ENCODE measurements at places on chromosomes 5 and 9.

DNA sequence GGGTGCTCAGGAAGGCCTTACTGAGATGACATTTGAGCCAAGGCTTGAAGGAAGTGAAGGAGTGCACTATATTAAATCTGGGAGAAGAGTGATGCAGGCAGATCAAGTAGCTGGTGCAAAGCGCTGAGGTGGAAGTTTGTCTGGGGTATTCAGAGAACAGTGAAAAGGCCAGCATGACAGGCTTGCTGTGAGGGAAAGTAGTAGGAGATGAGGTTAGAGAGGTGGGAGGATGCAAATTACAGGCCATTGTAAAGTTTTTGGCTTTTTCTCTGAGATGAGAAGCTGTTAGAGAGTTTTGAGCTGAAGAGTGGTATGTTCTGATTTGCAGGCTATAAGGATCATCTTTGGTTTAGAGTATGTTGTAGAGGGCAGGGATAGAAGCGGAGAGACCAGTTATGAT, 80.8 kb upstream of the GRHPR start:
- no peak for DNase-seq

DNA sequence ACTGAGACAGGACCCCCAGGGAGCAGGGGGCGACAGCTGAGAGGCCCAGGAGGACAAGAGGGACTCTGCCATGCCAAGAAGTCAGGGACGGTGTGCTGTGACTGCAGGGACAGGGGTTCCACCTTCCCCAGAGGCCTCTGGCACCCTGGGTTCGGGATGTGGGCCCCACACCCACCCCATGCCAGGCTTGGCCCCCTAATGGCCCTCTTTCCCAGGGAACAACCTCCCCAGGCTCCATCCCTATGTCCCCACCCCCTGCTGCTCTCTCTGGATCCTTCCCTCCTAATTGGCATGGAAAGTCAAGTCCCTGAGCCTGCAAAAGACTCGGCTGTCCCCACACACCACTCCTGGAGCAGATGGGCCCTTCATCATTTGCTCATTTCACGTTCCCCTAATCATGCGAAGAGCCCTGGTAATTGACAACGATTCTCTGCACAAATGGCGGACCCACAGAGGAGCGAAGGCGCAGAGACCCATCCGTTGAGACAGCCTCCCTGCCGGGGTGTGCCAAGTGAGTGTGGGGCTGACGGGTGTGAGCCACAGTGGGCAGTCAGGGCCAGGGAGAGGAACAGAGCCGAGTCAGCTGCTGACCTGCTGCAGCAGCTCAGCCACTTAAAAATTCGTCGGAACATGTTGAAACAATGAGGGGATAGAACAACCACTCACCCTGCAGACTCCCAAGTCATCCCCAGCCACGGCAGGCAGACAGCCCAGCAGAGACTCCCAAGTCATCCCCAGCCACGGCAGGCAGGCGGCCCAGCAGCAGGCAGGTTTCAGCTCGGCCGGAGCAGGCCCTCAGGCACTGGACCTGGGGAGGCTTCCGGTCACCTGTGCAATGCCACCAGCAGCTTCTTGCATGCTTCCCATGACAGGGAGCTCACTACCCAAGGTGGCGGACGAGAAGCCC, 109.0 kb downstream of the VAV2 start:
- DNase-seq, result no peak

DNA sequence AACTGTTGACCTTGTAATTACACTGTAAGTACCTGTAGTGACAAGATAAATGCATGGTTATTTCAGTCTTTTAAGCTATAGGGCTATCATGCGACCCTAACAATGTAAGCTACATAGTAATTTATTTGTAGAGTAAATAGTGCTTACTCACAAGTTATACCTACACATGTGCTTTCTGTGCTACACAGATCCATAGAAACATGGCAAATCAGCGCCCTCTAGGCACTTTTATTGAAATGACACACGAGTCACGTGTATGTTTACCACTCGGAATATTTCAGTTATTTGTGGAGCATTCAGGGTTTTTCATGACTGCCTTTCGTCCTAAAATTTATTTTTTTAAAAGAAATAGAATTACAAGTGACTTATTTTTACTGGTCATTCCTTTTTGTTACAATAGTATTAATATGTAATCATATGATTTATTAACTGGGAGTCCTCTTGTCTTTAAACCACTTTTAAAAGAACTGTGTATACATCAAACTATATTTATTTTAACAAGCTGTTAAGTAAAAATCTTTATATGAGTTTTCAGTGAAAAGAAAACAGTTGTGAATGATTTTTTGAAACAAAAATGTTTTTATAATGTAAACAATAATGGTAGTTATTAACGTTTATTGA, 1242.3 kb upstream of the WWC1 start:
- DNase-seq, result peak; percentile 56

- no peak for DNase-seq
Observed at GRCh38 chr5:162456086-162456485, 388.5 kb downstream of the GABRG2 start.

- peak; percentile 11 for DNase-seq
Observed at GRCh38 chr5:164296603-164297080, 791.2 kb downstream of the MAT2B start.

DNA sequence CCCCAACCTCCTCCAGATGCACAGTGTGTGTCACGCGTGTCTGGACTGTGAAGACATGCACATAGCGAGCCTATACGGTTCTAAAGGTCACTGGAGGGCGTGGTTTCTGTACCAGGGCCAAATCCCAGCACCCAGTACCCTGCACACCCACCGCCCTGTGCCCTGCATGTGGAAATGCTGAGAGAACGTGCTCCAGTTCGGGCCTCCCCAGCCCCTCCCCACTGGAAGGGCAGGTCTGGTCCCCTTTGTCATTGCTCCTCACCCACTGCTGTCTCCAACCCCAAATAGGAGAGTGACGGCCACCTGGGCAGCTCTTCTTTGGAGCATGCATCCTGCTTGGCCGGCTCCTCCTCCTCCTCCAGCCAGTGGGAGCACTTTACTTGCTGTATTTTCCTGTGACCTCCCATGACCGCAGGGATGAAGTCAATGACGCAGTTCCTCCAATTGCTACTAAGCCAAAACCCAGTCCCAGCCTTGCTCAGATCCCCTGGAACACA, 116.7 kb downstream of the WNK2 start:
- DNase-seq, result no peak

DNA sequence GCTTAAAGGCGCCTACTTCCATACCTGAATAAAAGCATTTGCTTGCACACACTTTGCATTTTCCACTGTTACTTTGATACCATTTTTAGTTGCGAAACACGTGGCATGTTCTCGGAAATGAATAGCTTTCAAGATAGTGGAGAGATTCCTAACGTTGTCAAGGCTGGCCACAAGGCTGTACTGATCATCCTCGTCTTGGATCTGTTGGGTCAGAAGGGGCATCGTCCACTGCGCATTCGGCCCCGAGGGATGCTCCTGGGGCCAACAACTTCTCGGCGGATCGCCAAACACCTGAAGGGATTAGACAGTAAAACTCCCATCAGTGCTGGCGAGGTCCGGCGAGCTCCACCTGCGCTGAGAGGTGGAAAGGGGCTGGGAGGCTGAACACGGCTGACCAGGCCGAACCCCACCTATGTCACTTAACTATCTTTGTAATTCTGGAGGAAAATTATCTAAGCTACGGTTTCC, 599 bp downstream of the RAD1 start:
- DNase-seq, result peak; percentile 76

- DNase-seq, result no peak
Observed at GRCh38 chr9:13929013-13929412, 384.9 kb downstream of the NFIB start.

- peak; percentile 12 for DNase-seq
Observed at GRCh38 chr9:95433096-95433819, 83.5 kb downstream of the PTCH1 start.

DNA sequence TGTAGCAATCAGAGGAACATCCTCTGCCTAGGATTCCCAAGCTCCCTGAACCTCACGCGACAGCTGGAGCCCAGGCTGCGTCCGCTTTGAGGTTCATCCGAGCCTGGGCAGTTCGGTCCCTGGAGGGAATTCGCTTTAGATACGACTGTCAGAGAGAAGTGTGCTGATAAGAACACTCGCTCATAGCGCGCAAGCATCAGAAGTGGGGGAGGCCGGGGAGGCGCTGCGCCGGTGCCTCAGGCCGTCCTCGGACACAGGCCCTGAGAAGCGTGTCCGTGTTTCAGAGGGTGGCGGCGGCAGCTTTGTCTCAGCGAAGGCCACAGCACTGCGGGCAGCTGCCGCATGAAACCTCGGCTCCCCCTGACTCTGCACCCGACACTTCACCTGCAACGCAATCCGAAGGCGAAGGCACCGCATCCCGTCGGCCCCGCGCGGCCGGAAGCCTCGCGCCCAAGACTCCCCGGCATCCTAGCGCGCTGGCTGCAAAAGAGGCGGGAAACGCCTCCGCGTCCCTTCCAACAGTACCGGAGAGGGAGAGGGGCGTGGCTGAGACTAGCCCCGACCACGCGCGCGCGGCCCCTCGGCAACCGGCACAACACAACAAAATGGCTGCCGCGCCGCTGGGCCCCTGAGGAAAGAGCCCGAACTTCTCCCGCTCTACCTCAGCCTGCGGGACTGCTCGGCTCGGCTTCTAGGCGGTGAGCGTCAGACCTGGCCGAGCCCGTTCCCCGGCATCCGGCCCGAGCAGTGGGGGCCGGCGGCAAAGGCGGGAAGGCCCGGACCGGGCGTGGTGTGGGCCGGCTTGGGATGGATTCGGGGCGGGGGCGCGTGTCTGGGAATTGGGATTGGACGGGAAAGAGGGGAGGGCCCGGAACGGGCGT, at the start of gene CNTRL:
CNTRL (plus strand) TSS at position 586 of the 881 bp plus-strand sequence. CDS start 13,372 bp downstream, outside the sequence.
- DNase-seq, result peak; percentile 89

- no peak for DNase-seq
Observed at GRCh38 chr5:135715267-135716055, 119.0 kb upstream of the SLC25A48 start.

DNA sequence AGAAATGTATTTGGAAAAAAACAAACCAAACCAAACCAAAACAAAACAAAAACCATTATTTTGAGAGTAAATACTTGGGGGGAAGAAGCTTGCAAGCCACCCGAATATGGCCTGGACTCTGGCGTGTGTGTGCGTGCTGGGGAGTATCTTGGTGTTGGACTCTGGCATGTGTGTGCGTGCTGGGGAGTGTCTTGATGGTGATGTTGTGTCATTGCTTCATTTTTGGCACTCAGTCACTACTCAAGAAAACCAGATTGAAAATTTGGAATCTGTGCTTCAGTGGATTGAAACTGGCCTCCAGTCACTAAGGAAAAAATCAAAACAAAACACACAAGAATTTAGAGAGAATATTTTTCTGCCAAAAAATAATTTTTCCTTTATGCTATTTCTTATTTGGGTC, 76.1 kb downstream of the ARRDC3 start:
- DNase-seq, result no peak

DNA sequence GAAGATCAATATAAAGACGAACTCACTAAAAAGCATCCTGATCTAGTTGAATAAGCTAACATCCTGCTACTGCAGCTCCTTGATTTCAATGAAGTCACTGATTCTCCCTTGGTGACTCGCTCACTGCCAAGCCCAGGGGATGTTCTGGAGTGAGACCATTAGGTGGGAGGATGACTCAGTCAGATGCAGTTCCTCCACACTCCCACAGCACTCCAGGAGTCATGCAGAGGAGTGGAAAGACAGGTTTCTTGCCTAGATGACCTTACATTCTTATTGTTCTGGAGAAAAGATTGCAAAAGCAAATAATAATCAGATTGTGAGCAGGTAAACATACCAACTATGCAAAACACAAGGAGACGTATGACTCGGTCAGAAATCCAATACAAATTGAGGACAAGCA, 15.3 kb downstream of the GCNT4 start:
- peak; percentile 81 for DNase-seq

DNA sequence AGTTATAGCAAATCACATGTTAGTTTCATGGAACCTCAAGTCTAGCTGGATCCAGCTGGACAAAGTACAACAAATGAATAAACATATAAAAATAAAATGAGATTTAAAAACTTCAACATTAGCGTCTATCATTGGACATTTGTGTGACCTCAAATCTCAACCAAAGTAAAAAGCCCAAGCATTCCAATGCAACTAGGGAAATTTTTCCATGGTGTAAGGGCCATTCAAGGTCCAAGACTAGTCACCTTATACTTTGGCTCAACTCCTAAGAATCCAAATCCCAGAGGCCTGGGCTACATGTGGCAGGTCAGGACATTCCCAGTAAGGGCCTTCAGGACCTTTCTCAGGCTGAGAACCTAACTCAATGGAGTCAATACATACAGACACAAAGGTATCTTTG, 137.4 kb upstream of the DMAC1 start:
- DNase-seq, result no peak

GRCh38 chr5:76419597-76420298, 16.7 kb downstream of the IQGAP2 start:
- no peak for DNase-seq

DNA sequence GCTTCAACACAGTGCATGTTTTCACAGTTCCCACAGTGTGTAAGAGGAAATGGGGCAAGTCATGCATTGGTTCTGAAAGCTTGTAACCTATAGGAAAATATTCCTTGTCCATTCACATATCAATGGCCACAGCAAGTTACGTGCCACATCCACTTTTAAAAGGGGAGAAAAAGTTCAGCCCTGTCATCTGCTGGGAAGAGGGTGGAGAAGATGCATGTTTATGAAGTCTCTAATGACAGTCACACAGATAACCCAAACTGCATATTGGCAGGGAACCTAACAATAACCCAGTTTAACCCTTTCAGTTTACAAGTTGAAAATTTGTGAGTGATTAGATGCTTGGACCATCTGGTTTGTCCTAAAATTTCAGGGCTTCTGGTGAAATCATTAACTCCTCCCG, 159.3 kb downstream of the MTRR start:
- DNase-seq, result no peak

- no peak for DNase-seq
Observed at GRCh38 chr9:89710697-89711096, 105.9 kb downstream of the GADD45G start.

DNA sequence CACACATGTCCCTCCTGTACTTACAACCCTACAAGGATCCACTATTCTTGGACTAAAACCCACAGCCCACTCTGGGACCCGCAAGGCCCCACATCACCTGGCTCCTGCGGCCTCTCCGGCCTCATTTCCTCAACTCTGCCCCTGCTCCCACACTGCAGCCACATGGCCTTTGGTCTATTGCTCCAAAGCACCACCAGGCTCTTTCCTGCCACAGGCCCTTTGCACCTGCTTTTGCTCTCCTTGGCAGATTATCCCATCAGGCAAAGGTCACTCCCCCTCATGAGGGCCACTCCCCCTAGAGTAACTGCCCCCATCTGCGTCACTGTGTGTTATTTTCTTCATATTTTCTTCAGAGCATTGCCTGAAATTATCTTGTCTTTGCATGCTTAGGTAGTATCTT, 26.1 kb upstream of the CPLX2 start:
- DNase-seq, result no peak

- no peak for DNase-seq
Observed at GRCh38 chr5:39254671-39255070, 35.3 kb upstream of the FYB1 start.
